NCI-H1930 (cell line): ENCODE measurements at places on chromosomes 5 and 9.

DNA sequence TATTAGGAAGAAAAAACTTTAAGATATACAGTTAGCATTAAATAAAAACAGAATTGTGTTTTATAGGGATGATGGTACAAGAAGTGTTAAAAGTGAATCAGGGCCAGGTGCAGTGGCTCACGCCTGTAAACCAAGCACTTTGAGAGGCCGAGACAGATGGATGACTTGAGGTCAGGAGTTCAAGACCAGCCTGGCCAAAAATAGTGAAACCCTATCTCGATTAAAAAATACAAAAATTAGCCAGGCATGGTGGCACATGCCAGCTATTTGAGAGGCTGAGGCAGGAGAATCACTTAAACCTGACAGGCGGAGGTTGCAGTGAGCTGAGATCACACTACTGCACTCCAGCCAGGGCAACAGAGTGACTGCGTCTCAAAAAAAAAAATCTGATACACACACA is 282.9 kb upstream of the ATP10B start:
- DNase-seq: no peak

GRCh38 chr5:124630767-124631704 is 115.4 kb downstream of the ZNF608 start:
- DNase-seq: no peak

GRCh38 chr9:110188991-110189390 is 19.0 kb downstream of the C9orf152 start:
- DNase-seq: no peak

DNA sequence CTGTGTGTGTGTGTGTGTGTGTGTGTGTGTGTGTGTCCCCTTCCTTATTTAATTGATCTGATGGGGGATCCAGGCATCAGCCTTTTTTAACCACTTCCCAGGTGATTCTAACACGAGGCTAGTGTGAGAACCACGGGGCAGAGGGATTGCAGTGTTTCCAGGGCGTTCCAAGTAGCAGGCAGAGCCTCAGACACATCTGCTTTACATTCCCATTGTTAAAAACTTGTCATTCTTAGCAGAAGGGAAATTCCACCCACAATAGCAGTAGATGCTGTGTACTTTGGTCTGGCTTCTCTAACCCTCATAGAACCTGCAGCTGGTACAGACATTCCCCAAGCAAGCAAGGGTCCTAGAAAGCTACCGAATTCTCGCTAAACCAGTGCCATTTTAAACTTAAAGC is 81.9 kb upstream of the SLC30A5 start:
- DNase-seq: no peak
